ENCODE measurements at places on chromosomes 1 and 21.
A peak's percentile ranks its signal among the peaks of the same experiment; 100 is the strongest.

DNA sequence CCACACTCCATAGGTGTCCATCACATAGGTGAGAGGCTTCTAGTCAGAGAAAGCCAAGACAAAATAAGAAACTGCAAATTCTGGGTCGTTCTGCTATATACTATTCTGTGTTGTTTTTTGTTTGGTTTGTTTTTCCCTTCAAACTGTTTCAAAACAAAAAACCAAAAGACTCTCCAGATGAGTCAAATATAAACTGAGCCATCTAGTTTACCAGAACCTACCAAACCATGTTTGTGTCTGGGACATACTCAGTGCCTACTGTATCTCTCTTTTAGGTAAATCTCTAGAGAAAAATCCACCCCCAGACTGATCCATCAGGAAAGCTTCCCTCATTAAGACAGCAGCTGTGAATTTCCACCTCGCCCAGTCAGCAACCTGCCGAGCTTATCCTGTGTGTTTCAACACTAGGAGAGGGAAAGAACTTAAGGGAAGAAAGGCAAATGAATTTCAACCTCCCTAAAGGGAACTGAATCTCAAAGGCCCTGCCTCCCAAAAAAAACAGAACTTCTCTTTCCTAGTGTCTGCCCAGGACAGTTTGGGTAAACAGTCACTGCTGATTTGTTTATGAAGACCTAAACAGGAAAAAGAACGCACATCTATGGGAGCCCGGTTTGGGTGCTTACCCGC lies 17.2 kb downstream of the PPT1 start:
- DNase-seq: no peak

- DNase-seq: no peak
These were observed 145.8 kb downstream of the KCNJ6 start for GRCh38 chr21:37770461-37770860.

- no peak for DNase-seq
These were observed 2.0 kb downstream of the CAMK2N1 start for GRCh38 chr1:20483833-20484518.

GRCh38 chr1:192524223-192524622 lies 51.4 kb upstream of the RGS1 start:
- DNase-seq: no peak

DNA sequence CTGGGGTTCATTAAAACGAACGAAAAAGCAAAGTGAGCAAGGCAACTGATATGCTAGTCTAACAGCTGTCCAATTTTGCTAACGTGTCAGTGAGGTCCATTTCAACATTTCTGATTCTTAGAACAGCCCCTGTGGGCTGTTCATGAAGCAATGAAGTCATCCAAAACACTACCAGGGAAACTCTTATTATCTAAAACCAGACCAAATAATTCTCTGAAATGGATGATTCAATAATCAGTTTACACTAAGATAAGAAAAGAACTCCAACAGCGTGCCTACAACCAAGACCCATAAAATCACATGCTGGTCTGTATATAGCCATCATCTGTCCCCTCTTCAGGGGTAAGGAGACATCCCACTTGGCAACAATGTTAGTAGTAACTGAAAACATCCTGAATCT lies 122.7 kb downstream of the TGFBR3 start:
- DNase-seq: no peak

- no peak for DNase-seq
These were observed 242.7 kb downstream of the TM2D1 start for GRCh38 chr1:61482170-61482734.

- DNase-seq: no peak
These were observed 158.1 kb downstream of the SLC45A1 start for GRCh38 chr1:8476006-8476405.

DNA sequence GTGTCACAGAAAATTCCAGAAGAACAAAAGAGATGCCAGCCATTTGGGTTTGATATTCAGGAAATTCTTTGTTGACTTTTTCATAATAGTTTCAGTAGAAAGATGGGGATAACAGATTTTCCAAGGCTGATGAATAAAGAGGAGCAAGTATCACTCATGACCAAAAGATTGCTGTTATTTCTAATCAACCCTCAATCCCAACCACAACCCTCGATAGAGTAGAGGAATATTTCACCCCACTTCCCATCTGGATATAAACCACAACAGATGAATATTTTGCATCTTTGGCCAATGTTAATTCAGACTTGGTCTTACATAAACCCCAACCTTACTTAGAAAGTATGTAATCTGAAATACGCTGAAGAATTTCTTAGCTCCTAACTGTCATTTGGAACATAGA lies 232.4 kb downstream of the SEC16B start:
- no peak for DNase-seq

DNA sequence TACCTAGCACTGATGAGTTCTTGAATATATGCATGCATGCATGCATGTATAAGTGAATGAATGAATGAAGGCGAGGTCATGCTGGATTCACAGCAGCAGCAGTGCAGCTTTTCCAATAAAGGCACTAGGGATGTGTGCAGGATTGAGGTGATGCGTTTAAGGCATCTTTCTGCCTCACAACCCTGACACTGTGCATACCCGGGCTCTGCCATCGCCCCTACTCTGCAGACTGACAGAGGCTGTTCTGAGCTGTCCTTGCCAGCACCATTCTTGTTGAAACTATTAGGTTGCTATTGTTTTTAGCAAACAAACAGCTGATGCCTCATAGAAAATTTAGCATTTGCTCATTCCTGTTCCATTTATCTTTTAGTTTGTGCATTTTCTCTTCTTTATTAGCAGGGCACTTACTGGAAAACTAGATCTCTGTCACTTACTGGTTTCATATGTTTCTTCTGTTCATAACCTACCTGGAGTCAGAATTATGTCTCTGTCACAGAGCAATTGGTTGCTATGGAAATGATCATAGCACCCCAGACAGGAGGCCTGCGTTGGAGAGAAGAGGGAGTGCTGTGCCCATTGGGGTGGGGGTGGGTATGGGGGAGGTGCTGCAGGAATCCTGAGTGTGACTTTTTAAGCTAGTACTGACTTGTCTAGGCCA lies 79.0 kb downstream of the CD58 start:
- DNase-seq: no peak

DNA sequence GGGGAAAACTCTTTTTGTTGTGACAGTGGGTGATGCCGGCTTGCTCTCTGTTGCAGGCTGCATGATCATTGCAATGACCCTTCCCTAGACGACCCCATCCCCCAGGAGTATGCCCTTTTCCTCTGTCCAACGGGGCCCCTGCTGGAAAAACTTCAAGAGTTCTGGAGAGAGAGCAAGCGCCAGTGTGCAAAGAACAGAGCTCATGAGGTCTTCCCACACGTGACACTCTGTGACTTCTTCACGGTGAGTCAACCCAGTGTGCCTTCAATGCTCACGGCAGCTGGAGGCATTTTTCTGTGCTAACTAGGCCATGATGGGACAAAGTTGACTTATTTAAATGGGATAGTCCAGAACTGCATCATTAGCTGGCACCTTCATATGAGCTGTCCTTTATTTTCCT lies 5.7 kb downstream of the UBASH3A start:
- no peak for DNase-seq

DNA sequence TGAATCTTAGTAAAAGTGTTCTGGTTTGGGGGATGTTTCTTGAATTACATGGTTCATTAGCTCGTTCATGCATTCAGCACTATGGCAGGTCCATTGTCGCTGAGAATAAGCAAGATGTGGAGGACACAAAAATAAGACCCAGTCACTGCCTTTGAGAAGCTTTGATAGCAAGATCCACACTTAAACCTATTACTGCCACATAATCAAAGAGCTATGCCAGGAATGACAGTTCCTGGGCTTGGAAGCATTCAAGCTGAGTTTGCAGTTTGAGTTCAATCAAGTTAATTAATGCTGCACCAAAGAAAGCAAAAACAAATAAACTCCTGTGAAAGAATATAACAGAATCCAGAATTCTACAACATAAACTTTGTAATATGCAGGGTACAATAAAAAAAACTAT lies 131.8 kb downstream of the MIS18A start:
- no peak for DNase-seq

- no peak for DNase-seq
These were observed 31.1 kb downstream of the MEGF6 start for GRCh38 chr1:3580231-3580630.

GRCh38 chr1:228898582-228898992 lies 163.3 kb downstream of the RHOU start:
- no peak for DNase-seq

GRCh38 chr21:38448671-38449385 lies 49.4 kb downstream of the ERG start:
- peak; percentile 57 for DNase-seq

- no peak for DNase-seq
These were observed 2.1 kb downstream of the KLHL21 start for GRCh38 chr1:6600410-6601048.

DNA sequence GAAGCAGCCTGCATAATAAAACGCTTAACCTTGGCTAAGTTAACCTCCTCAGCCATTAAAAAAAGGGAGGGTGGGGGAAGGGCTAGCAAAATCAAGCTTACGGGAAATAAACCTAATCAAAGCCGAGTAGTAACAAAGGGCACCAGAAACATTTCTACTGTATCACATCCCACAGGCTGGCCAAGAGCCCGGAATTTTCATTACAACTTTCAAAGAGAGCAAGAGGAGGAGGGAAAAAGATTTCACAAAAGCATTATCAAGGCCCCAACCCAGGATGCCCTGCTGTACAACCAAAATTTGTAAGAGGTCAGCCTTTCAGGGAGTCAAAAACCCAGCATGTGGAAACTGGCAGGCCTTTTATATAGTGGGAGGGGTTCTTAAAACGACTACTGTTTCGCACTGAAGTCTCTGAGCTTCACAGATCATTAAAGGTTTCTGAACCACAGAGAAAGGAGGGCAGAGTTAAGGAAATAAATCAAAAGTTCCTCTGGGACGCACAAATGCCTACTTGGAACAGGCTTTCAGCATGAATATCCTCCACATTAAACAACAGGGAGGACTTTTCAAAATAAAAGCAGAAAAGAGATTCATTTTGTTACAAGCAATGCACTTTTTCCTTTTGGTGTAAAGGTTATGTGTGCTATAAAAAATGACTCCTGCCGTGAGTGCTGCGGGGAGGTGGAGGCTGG lies 90.4 kb downstream of the SLC45A1 start:
- no peak for DNase-seq

DNA sequence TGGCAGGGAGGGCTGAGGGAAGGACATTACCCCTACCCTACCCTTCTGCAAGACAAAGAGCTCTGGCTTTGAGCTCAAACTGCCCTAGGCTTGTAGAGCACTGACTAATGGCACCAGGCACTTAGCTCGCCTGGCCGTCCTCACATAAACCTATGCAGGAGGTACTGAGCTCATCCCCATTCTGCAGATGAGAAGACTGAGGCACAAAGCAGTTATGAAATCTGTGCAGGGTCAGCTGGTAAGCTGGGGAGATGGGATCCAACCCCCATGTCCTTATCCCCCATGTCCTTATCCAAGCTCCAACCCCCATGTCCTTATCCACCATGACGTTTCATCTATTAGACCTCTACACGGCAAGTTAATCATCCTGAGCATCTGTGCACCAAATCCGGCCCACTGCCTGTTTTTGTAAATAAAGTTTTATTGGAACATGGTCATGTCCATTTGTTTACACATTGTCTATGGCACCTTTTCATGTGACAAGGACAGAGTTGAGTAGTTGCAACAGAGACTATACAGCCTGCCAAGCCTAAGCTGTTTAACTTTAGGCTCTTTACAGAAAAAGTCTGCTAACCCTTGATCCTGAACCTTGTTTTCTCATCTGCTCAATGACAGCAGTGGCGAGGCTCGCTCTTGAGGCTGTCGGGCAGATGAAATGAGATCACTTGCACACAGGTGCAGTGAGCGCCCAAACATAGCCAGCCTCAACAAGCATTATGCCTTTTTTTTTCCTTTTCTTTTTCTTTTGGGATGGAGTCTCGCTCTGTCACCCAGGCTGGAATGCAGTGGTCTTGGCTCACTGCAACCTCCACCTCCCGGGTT lies 86.8 kb downstream of the FBXO2 start:
- DNase-seq: no peak

DNA sequence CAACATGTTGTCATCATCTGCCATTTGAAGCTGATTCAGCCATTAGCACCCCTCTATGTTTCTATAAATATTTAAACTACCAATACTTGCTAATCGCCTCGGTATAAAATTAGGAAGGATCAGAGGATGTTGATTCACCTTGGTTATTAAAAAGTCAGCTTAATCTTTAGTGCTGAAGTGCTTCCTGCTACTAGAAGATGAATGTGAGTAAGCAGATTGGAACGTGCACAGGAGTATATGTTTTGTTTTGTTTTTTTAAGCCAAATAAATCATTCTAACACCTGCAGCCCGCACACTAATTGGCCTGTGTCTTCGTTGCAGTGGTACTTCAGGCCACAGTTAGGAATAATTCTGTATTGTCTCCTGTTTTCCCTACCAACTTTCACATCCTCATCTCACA lies 485.7 kb downstream of the AJAP1 start:
- no peak for DNase-seq

- no peak for DNase-seq
These were observed 17.4 kb upstream of the IL19 start for GRCh38 chr1:206753141-206753540.

- DNase-seq: no peak
These were observed 133.6 kb upstream of the SLC45A1 start for GRCh38 chr1:8184301-8184700.

DNA sequence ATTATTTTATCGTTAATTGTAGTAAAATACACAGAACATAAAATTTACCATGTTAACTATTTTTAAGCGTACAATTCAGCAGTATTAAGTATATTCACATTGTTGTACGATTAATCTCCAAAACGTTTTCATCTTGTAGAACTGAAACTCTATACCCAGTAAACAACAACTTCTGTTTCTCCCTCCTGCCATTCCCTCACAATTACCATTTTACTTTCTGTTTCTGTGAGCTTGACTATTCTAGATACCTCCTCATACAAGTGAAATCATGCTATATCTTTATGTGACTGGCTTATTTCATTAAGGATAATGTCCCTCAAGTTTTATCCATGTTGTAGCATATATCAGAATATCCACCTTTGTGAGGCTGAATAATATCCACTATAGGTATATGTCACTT lies 156.8 kb downstream of the ST6GALNAC3 start:
- no peak for DNase-seq

DNA sequence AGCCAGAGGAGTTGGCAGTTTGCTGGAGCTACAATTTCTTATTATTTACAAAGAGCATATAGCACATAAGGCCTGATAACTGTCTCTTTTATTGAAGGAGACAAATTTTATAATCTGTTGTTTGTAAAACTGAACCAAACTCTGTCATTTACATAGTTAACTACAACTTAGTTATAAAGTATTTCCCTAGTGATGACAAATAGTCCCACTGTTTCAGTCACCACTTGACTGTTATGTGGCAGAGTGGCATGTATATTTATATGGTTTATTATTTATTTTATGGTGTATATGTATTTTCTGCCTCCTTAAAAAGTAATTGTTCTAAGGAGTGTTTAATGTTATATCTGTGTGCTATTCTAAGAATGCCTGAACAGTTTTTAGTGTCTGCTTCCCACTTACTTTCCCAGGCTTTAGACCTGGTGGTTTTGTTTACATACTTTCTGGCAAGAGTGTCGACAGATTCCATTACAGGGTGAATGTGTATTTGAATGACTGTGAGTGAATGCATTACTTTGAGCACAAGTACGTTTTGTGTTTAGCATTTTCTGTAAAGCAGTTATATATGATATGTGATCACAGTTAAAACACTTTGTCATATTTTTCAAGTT lies 10.0 kb downstream of the TSEN15 start:
- no peak for DNase-seq

All from NT2/D1 (cell line).